ENCODE measurements at places on chromosomes 1 and 21.

DNA sequence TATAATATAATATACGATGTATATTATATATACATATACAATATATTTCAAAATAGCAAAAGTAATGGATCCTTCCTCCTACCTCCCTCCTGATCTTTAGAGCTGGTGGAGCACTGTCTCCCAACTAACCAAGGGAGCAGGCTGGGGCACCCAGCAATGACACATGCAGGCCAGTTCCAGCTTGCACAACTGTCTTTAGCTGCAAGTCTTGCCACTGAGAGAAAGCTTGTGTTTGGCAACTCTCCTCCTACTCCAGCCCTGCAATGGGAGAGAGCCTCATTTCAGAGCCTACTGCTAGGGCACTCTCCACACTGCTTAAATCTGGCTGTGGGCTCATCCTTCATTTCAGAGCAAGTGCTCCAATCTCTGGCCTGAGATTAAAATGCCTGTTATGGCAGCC, 469.8 kb upstream of the OLFM3 start:
- DNase-seq, result no peak

- peak; percentile 64 for DNase-seq
Measured at GRCh38 chr1:179129702-179130473, 48.0 kb downstream of the TOR3A start.

DNA sequence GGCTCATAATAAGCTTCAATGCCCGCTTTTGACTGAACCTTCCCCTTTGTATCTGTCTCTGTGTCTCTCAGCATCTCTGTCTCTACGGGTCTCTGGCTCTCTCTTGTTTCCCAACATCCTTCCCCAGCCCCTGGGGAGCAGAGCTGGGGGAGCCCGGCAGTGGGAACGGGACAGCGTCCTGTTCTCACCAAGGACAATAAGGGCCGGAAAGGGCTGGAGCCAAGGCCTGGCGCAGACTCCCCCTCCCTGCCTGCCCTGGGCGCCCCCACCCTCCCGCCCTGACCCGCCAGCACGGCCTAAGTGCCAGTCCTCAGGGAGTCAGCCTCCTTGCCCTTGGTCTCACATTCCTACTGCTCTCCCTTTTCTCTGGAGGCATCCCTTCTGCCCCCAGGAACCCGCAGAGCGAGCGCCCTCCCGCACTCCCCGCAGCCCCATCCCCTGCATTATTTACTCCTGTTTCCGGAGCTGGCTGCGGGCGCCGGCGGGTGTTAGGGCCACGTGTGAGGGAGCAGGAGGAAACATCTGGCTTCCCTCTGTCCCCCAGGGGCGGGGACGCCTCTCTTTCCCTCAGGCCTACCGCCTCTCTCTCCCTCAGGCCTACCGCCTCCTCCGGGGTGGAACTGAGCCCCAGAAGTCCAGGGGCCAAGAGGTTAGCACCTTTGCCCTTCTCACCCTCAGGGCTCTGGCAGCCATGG, 6.5 kb downstream of the KRTCAP2 start:
- DNase-seq, result no peak

DNA sequence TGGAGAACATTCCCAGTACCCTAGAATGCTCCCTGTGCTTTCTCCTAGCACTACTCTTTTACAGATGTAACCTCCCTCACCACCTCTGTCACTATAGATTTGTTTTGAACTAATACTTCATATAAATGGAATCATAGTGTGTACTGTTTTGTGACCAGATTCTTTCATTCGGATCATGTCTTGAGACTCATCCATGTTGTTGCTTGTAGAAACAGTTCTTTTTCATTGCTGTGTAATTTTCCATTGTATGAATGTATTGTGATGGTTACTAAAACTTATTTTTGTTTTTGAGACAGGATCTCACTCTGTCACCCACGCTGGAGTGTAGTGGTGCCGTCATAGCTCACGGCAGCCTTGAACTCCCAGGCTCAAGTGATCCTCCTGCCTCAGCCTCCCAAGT, 2.7 kb downstream of the MAST2 start:
- DNase-seq, result no peak

DNA sequence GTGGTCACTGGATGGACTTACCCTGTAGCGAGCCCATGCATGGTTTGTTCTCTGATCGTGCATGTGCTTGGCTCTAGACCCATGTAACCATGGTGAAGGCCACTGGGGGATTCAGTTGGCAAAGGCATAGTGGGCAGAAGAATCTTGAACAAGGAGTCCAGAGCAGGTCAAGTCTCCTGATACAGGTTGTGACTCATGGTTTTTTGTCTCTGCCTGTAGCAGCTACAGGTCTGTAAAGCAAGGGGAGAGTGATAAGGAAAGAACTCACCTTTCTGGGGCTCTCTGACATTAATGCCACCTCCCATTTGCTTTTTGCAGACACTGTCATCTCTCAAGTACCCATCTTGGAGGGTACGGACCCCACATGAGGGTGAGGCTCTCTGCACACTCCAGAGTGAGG, 153.4 kb upstream of the CAMK1G start:
- no peak for DNase-seq

- no peak for DNase-seq
Measured at GRCh38 chr1:53197291-53198200, 922 bp downstream of the CPT2 start.

- no peak for DNase-seq
Measured at GRCh38 chr1:243253926-243254232, 1.2 kb downstream of the CEP170 start.

GRCh38 chr1:17594690-17595601, 55.4 kb downstream of the ARHGEF10L start:
- DNase-seq, result no peak

GRCh38 chr1:227396539-227397353, 78.5 kb upstream of the CDC42BPA start:
- DNase-seq, result no peak

- DNase-seq, result peak; percentile 50
Measured at GRCh38 chr1:38476111-38476849, 383.3 kb downstream of the RRAGC start.

DNA sequence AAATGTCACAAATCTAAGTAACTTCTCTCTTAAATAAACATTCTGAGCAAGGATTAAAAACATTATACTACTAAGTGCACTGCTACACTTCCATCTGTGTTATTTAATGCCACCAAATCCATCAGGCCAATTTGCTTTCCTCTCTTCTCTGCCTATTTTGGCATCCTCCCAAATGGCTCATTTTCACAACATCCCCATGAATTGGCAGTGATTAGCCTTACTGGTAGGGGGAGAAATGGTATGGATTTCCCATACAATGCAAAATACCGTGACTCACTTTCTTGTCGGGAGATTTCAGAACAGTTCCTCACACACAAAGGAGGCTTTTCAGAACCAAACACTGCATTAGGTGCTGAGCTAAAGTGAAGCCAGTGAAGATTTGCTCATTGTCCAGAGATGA, 195.7 kb downstream of the MIS18A start:
- DNase-seq, result no peak
